SJCRH30 (cell line): ENCODE measurements at places on chromosomes 11 and 22.

- no peaks in the 10 kb centered on the region for H3K4me1 ChIP-seq
- no peak for DNase-seq
- no peaks in the 10 kb centered on the region for H3K36me3 ChIP-seq
- H3K4me3 ChIP-seq = no peak overlapping the region
Observed at GRCh38 chr11:1397146-1397861, 7.6 kb downstream of the BRSK2 start.

DNA sequence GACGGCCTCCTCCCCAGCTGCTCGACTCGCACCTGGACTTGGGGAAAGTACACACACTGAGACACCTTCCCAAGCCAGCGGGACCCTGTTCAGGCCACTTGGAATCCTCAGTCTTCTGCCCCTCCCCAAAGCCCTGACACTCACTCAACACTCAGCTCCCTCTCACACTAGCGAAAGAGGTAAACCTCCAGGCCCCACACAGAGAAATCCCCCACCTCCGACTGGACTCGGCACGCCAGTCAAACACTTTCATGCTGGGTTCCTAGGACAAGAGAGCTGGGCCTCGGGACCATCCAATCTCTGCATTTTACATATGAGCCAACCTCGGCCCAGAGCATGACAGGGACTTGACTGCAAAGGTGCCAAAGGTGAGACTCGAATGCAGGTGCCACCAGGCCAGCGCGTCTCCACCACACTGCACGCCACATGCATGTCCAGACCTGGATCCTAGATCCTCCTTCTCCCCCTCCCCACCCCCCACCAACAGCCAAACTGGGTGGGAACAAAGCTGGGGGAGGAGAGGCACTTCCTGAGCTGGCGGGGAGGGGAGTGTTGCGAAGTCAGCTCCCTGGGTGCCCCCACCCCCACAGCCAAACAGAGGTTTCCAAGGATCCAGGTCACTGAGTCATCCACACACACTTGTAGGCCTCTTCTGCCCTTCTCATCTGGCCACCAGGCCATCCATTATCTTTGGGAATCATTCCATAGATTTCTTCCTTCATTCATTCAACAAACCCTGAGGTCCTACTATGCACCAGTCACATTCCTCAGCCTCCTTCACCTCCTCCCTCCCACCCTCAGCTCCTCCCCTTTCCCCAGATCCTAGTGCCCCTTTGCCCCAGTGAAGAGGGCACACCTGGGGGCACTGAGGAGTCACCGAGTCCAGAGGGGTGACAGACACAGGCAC lies 10.7 kb upstream of the CD5 start:
- no peaks in the 10 kb centered on the region for H3K4me1 ChIP-seq
- H3K4me3 ChIP-seq = no peak overlapping the region
- DNase-seq = no peak
- no peaks in the 10 kb centered on the region for H3K36me3 ChIP-seq
- no peaks in the 10 kb centered on the region for H3K27me3 ChIP-seq
- H3K27ac ChIP-seq = no peak overlapping the region

GRCh38 chr11:66239998-66240780 lies 28.2 kb upstream of the RAB1B start:
- H3K27ac ChIP-seq = no peak overlapping the region
- H3K4me1 ChIP-seq = no peaks in the 10 kb centered on the region
- no peak overlapping the region for H3K4me3 ChIP-seq
- H3K36me3 ChIP-seq = no peaks in the 10 kb centered on the region
- H3K27me3 ChIP-seq = no peaks in the 10 kb centered on the region

DNA sequence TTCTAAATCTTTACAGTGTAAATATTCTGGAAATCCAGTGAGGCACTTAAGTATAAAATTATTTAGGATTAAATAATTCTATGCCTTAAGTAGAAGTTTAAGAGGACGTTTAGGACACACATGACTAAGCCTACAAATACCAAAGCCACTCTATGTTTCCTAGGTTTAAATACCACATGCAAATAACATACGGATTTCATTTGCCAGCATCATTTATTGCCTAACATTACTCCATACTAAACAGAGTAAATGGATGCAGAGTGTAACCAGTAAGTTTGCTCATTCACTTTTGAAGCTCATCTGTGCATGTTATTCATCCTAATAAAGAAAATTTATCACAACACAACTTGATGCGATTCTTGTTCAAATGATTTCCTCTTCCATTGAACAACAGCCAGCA lies 4.1 kb downstream of the BDNF start:
- H3K27ac ChIP-seq = no peak overlapping the region
- H3K4me3 ChIP-seq = no peak overlapping the region
- H3K4me1 ChIP-seq = no peaks in the 10 kb centered on the region; the same call in 1 of the 2 replicates
- no peaks in the 10 kb centered on the region for H3K27me3 ChIP-seq

- H3K4me1 ChIP-seq = no peaks in the 10 kb centered on the region
- H3K27ac ChIP-seq = no peak overlapping the region
- no peaks in the 10 kb centered on the region for H3K27me3 ChIP-seq
- H3K36me3 ChIP-seq = no peaks in the 10 kb centered on the region
Observed at GRCh38 chr11:123292647-123293046, 97.6 kb upstream of the CLMP start.

- H3K4me1 ChIP-seq = peaks cover 18% of the 10 kb centered on the region
- H3K27me3 ChIP-seq = no peaks in the 10 kb centered on the region
- H3K4me3 ChIP-seq = no peak overlapping the region
- no peaks in the 10 kb centered on the region for H3K36me3 ChIP-seq
- H3K27ac ChIP-seq = no peak overlapping the region
Observed at GRCh38 chr11:12552692-12553091, 121.5 kb upstream of the TEAD1 start.

DNA sequence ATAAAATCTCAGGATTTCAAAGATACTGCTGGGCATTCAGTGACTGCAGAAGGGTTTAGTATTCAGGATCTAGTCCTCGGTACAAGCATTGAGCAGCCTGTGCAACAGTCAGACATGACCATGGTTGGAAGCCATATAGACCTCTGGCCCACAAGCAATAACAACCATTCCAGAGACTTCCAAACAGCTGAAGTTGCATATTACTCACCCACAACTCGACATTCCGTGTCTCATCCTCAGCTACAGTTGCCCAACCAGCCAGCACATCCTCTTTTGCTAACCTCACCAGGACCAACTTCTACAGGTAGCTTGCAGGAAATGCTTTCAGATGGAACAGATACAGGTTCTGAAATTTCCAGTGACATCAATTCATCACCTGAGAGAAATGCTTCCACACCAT lies 156.8 kb downstream of the C11orf91 start:
- H3K27me3 ChIP-seq = no peaks in the 10 kb centered on the region
- no peaks in the 10 kb centered on the region for H3K4me1 ChIP-seq
- H3K36me3 ChIP-seq = no peaks in the 10 kb centered on the region
- no peak overlapping the region for H3K27ac ChIP-seq

DNA sequence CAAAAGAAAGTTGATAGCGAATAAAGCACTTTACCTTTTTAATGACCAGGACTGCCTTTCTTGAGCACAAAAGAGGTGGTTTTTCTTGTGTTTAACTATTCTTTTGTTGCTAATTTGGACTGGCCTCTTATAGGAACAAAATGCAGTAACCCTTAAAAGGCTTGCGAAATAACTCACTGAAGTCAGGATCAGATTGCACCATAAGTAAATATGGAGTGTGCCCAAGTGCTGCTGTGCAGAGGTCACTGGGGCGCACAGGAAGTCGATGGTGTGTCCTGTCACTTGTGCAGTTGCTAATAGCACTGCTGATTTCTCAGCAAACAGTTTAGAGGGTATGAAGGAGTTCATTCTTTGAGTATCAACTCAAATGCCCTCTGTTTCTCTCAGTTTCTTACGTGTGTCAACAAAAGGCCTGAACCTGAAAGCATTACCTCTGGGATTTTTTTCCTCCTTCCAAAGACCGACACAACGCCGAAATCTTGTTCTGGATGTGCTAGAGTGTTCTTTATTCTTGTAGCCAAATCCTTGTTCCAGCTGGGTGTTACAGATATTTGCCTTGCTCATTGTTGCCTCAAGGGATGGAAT lies 71.3 kb downstream of the ATXN10 start:
- no peaks in the 10 kb centered on the region for H3K4me1 ChIP-seq
- DNase-seq = no peak
- H3K36me3 ChIP-seq = peaks cover 51% of the 10 kb centered on the region
- H3K27me3 ChIP-seq = no peaks in the 10 kb centered on the region
- H3K27ac ChIP-seq = no peak overlapping the region

DNA sequence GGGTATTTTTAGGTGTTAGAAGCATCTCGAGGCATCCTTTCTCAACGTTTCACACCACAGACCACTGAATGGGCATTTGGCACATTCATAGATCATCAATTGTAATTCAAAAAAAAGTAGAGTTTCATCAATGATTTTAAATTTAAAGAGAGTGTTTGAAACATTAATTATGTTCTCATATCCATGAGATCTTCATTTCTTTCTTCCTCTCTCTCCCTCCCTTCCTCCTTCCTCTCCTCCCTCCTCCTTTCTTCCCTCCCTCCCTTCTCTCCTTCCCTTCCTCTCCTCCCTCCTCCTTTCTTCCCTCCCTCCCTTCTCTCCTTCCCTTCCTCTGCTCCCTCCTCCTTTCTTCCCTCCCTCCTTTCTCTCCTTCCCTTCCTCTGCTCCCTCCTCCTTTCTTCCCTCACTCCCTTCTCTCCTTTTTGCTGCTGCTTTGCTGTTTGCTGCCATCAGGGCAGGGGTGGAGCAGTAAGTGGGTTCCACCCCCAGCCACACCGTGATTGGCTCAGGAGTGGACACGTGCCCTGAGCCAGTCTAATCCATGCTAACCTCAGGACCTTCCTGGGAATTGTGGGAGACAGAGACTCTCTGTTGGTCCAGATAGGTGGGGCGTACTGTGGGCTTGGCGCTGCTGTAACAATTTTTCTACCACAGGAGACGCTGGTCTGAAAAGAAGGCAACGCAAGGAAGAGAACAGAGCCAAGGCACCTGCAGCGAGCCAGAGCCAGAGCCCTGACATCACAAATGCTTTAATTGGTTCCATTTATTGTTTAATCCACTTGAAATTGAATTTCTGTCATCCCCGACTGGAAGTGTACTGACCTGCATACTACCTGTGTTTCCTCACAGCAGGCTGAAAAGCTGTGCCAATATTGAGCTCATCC lies 33.7 kb upstream of the APOBEC3A start:
- no peak overlapping the region for H3K4me3 ChIP-seq
- H3K4me1 ChIP-seq = peaks cover 24% of the 10 kb centered on the region
- peak; percentile 69 for DNase-seq
- no peaks in the 10 kb centered on the region for H3K36me3 ChIP-seq

DNA sequence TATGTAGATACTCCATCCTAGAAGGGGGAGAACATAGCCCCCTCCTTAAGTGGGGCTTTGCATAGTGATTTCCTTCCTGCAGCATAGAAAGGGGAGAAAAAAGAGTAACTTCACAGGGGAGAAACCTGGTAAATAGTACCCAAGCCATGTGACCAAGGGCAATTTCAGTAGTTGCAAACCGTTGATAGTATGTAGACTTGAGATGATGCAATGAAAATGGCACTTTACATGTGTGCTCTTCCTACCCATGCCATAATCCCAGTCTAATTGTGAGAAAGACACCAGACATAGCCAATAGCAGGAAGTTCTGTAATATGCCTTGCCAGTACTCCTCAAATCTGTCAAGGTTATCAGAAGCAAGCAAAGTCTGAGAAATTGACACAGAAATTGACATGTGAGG lies 104.1 kb downstream of the NCAM1 start:
- no peaks in the 10 kb centered on the region for H3K27me3 ChIP-seq
- no peaks in the 10 kb centered on the region for H3K4me1 ChIP-seq
- no peak overlapping the region for H3K27ac ChIP-seq
- no peak for DNase-seq
- no peak overlapping the region for H3K4me3 ChIP-seq
- H3K36me3 ChIP-seq = no peaks in the 10 kb centered on the region; the same call in 1 of the 2 replicates
